ENCODE measurements at places on chromosomes 3 and 15.

DNA sequence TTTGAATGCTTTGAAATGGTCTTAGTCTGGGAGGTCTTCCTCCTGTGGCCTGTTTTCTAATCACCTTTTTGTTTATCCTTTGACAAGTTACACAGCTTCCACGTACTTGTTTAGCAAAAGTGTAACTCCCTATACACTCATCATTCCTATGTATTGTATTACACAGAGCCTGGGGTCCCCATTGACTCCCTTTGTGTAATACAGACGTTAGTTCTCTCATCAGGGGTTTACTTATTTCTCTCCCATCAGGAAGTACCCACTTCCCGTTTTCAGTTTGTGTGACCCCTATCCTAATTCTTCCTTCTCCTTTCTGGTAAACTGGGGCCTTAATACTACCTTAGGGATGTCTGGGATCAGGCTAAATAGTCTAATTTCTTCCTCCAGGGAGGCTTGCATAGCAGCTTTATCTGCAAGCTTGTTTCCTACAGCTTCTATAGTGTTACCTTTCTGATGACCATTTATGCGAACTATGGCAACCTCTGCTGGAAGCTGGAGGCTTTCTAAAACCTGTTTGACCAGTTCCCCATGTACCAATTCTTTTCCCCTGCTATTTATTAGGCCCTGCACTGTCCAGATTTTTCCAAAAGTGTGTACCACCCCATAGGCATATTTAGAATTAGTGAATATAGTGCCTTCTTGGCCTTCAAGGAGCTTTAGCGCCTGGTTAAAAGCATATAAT, 22.4 kb downstream of the ARL8B start:
- DNase-seq = no peak

- no peak for DNase-seq
Measured at GRCh38 chr3:25021816-25022215, 406.2 kb upstream of the RARB start.

- DNase-seq = no peak
Measured at GRCh38 chr15:33988384-33988783, 20.1 kb downstream of the CHRM5 start.

DNA sequence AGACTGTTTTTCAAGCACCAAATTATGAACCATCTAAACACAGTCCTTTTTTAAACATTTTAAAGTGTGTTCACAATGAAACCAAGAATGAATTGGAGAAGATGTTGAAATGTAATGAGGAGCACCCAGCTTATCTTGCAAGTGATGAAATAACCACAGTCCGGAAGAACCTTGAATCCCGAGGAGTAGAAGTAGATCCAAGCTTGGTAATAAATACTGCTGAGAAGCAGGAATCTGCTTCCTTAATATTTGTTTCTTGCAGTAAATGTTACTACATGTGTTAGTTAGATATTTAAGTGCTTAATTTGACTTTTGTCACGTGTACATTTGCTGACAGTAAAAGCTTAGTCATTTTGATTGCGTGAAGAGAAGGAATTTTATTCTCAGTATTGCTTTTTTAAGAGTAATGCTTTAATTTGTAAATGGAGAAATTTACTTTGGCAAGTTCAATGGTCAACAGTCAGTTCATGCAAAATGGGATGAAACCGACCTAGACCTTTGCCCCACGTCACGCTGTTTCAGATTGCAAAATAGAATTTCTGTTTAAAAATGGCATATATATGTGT, 69.8 kb downstream of the OPA1 start:
- no peak for DNase-seq

- no peak for DNase-seq
Measured at GRCh38 chr15:72733941-72734738, 48.1 kb downstream of the BBS4 start.

DNA sequence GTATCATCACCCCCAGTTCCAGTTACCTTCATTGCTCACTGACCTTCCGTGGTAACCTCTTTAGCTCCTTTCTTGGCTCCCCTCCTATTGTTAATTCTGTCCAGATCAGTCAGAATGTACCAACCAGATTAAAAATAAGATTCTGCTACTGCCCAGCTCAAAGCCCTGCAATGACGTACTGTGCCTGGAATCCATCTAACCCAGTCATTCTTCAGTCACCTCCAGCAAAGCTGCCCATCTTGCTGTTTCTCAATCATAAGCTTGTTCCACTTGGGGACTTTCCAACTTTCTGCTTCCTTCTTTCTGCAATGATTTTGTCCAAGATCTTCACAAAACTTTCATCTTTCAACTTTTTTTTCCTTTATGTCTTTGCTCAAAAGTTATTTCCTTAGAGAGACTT, 512.0 kb upstream of the ZNF385D start:
- DNase-seq = no peak

GRCh38 chr15:28786521-28786920, 61.9 kb downstream of the GOLGA6L7 start:
- DNase-seq = no peak

- no peak for DNase-seq
Measured at GRCh38 chr3:167880183-167880582, 144.7 kb downstream of the SERPINI1 start.

- no peak for DNase-seq
Measured at GRCh38 chr3:69823743-69824142, 84.5 kb downstream of the MITF start.

DNA sequence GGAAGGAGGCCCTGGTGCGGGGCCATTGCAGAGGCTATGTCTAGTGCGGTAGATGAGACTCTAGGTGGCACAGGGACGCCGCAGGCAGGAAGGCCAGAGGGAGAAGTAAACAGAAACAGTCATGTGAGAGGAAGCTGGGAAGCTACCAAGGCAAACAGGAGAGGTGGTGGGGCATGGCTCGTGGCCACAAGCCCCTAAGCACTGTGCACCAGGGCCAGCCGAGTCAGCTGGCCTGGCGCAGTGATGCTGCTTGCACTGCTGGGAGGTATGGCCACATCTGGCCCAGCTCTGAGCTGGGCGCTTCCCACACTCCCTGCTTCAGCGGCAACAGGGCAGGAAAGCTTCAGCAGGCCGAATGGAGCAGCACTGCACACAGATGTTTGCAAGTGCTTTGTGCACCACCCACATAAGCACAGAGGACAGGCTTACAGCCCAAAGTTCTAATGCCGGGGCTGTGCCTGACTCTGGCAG, 76.6 kb downstream of the SRGAP3 start:
- no peak for DNase-seq

DNA sequence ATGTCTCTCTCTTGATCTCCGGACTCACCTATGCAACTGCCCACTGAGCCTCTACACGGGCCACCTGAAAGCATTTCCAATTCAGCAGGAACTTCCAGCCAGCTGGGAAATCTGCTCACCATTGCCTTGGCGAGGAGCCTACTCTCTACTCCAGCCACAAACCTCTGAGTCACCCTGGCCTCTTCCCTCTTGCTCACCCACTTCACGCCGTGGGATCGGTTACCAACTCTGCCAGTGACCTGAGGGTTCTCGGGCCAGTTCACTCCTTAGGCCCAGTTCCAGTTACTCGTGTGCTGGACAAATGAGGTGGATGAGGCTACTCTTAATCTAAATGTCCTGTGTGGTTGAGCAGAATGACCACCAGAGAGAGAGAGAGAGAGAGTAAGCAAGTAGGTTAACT, 70.1 kb downstream of the CEMIP start:
- DNase-seq = no peak

- DNase-seq = no peak
Measured at GRCh38 chr3:127680798-127681221, 8.1 kb downstream of the ABTB1 start.

GRCh38 chr3:34066328-34066727, 267.9 kb downstream of the PDCD6IP start:
- DNase-seq = no peak

DNA sequence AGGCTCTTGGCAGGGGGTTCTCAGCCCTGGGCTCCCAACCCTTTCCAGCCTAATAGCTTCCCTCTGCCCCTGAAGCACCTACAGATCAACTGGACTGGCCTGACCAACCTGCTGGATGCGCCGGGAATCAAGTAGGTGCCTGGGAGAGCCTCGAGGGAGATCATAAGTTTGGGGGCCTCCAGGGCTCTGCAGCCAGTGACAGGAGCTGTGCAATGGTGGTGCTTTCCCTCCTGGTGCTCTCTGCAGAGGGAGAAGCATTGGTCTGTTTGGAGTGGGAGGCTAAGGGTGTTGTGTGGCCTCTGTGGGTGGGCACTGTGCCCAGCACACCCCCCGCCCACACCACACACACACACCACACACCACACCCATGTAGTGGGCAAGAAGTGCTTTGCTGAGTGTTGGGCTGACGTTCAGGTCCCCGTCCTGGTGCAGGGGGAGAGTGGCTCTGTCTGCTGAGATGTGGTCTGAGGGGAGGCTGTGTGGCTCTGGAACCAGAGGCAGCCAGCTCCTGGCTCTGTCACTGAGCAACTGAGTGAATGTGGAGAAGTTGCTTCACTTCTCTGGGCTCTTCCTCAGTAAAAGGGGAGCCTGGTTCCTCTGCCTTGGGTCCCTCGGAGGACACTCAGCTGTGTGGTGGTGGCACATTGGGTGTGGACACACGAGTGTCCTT, 26.3 kb downstream of the ESYT3 start:
- DNase-seq = no peak

GRCh38 chr3:165817160-165817709, 20.0 kb downstream of the BCHE start:
- no peak for DNase-seq

- DNase-seq = no peak
Measured at GRCh38 chr15:67019884-67020520, 45.4 kb upstream of the SMAD3 start.

GRCh38 chr15:51331141-51331540, 7.3 kb downstream of the CYP19A1 start:
- DNase-seq = no peak

- DNase-seq = no peak
Measured at GRCh38 chr15:74171965-74172541, 1.5 kb upstream of the ISLR start.

DNA sequence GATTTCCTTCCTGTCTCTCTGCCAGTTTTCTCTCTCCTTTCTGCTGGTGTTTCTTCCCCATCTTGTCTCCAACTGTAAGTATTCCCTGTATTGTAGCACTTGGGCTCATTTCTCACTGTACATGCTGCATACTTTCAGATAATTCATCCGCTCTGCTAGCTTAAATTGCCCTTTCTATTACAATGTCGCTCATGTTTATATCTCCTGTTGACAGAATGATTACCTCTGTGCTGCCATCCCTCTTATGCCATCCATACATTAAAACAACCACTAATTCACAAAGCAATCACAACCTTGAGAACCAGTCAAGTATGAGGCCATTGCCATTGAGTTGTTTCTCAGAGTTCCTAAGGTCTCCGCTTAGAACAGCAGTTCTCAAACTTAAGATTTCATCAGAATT, 107.5 kb upstream of the SOX2 start:
- DNase-seq = no peak

DNA sequence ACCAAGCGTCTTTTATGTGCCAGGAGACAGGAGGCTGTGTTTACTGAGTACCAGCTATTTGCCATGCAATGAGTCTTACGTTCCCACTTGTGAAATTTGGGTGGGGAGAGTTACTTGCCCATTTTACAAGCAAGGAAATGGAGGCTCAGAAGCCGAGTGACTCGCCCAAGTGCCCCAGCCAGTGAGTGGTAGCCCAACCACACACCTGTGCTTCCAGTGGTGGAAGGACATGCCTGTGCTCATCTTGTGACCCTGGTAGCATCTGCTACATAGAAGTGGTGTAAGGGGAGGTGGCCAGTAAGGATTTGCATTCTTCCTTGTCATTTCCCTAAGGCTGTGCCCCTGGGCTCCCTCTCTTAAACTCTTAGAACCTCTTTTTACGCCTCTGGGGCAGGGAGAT, 49.3 kb downstream of the FBLN2 start:
- DNase-seq = no peak

GRCh38 chr3:178320456-178321351, 215.5 kb upstream of the KCNMB2 start:
- no peak for DNase-seq

- DNase-seq = no peak
Measured at GRCh38 chr3:54296531-54296930, 174.2 kb downstream of the CACNA2D3 start.

DNA sequence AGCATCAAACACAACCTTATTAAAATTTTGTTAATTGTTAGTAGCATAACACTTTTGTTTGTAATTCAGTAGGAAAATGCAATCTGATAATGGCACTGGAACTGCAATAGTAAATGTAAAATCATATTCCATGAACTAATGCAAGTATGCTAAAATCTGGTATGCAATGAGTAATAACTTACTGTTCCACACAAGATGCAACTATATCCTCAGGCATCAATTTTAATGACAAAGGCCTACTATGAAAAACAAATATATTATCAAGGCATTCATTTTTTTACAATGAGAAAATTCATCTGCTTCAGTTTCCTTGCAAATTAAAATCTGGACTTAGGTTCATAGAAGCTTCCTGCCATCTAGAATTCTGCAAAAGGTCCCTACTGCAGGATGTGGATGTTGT, 1.4 kb upstream of the NSMCE3 start:
- DNase-seq = no peak

- DNase-seq = no peak
Measured at GRCh38 chr3:157247391-157247790, 87.4 kb upstream of the CCNL1 start.
